Skin of body (tissue), 3 donors: ENCODE measurements at places on chromosomes 11 and 22. TPM values are rescaled to one million over a fixed set of nuclear protein-coding genes. Genes with fewer than 3 reads are reported as not detected.

Gene DDI1
- total RNA-seq = not detected

Gene CCDC83
- total RNA-seq = not detected

Gene BTG4
- total RNA-seq = not detected

Gene NXPE4
- total RNA-seq = not detected

Gene SMIM35
- not detected for total RNA-seq

Gene VSIG10L2
- total RNA-seq = 0.39 TPM

Gene TUBA8
- 2.5 TPM for total RNA-seq

Gene POU2AF3
- 1.4 TPM for total RNA-seq

Gene NNMT
- 26.7 TPM for total RNA-seq

Gene OR51A2
- total RNA-seq = not detected

Gene BEST1
- 2.1 TPM for total RNA-seq

Gene SCGB1D2
- not detected for total RNA-seq

Gene C11orf97
- total RNA-seq = not detected

Gene TIGD3
- total RNA-seq = 0.20 TPM

Gene SORL1
- total RNA-seq = 25.3 TPM

Gene DRD2
- 0.20 TPM for total RNA-seq

Gene KRTAP5-9
- total RNA-seq = not detected

Gene SCGB1A1
- not detected for total RNA-seq

Gene OSBP2
- 15.4 TPM for total RNA-seq

Gene CTSW
- total RNA-seq = 0.59 TPM

Gene MAPK12
- total RNA-seq = 8.8 TPM

Gene MORC2
- total RNA-seq = 17.8 TPM

Gene APOL5
- 0.69 TPM for total RNA-seq

Gene MYBPC3
- 0.30 TPM for total RNA-seq

Gene GUCY1A2
- total RNA-seq = 10.6 TPM

Gene OR8H3
- not detected for total RNA-seq

Gene MUC2
- total RNA-seq = under 0.01 TPM

Gene UVRAG
- 28.5 TPM for total RNA-seq

Gene KRTAP5-8
- 2.5 TPM for total RNA-seq

Gene ACRV1
- total RNA-seq = not detected

Gene CCDC87
- 0.10 TPM for total RNA-seq

Gene VSTM5
- total RNA-seq = 0.39 TPM

Gene TYR
- total RNA-seq = 4.0 TPM

Gene DYNC2H1
- total RNA-seq = 51.6 TPM

Gene APOA5
- not detected for total RNA-seq

Gene MPZL2
- total RNA-seq = 56.5 TPM

Gene PEX16
- total RNA-seq = 9.9 TPM

Gene OVOL1
- total RNA-seq = 23.3 TPM
